GM23338 (cell line): ENCODE measurements at places on chromosomes 1 and 21. TPM values are rescaled to one million over a fixed set of nuclear protein-coding genes. Genes with fewer than 3 reads are reported as not detected.

DNA sequence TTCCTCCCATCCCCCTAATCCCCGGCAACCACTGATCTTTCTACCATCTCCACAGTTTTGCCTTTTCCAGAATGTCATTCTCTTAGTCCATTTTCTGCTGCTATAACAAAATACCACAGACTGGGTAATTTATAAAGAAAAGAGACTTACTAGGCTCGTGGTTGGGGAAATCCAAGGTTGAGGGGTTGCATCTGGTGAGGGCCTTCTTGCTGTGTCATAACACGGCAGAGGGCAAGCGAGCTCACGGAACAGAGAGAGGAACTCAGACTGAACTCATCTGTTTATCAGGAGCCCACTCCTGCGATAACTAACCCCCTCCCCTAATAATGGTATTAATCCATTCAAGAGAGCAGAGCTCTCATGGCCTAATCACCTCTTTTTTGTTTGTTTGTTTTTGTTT is 52.0 kb downstream of the RUNX3 start:
- H3K36me3 ChIP-seq: no peaks in the 10 kb centered on the region
- H3K4me3 ChIP-seq: no peak overlapping the region
- H3K27me3 ChIP-seq: no peaks in the 10 kb centered on the region

- no peak overlapping the region for H3K27ac ChIP-seq
- no peaks in the 10 kb centered on the region for H3K4me1 ChIP-seq
- no peak for DNase-seq
- H3K27me3 ChIP-seq: no peaks in the 10 kb centered on the region
- H3K36me3 ChIP-seq: no peaks in the 10 kb centered on the region
These were observed 63.7 kb upstream of the DPT start for GRCh38 chr1:168792592-168793125.

ARHGAP30 gene
- 0.19 TPM in 1 of 2 replicates, not detected in the other for total RNA-seq

DNA sequence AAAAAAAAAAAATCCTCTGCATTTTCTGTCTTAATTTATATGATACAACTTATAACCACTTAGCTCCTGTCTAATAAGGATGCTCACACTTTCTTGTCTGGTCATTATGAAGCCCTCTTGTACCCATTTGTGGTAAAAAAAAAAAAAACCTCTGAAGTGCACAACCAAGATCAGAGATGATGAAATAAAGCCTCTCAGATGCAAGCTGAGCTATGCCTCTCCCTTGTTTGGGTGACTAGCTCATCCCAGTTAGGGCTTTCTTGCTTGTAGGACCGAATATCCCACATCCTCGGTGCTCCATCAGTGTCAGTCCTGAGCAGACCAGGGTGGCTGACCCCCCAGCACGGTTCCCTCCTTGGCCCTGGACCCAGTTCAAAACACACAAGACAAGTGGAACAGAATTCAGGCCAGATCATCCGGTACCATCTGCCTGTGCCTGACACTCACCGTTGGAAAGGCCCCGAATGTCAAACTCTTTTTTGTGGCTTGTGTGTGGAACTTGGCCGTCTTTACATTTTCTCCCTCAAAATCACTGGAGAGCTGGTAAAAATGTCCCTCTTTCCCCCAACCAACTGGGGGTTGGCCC is 6.3 kb upstream of the SELENON start:
- no peak overlapping the region for H3K4me3 ChIP-seq
- no peaks in the 10 kb centered on the region for H3K36me3 ChIP-seq
- H3K4me1 ChIP-seq: peaks cover 3% of the 10 kb centered on the region
- H3K27ac ChIP-seq: no peak overlapping the region
- no peaks in the 10 kb centered on the region for H3K27me3 ChIP-seq

S100A3 gene
- not detected in 2 replicates for total RNA-seq

GRCh38 chr1:85153149-85153891 is 47.5 kb downstream of the SYDE2 start:
- H3K4me1 ChIP-seq: peaks cover 10% of the 10 kb centered on the region
- no peak overlapping the region for H3K4me3 ChIP-seq
- no peaks in the 10 kb centered on the region for H3K36me3 ChIP-seq

GRCh38 chr1:100767176-100767890 is 47.8 kb downstream of the VCAM1 start:
- no peak overlapping the region for H3K4me3 ChIP-seq
- H3K36me3 ChIP-seq: no peaks in the 10 kb centered on the region
- DNase-seq: no peak
- H3K27me3 ChIP-seq: no peaks in the 10 kb centered on the region
- H3K4me1 ChIP-seq: no peaks in the 10 kb centered on the region

DNA sequence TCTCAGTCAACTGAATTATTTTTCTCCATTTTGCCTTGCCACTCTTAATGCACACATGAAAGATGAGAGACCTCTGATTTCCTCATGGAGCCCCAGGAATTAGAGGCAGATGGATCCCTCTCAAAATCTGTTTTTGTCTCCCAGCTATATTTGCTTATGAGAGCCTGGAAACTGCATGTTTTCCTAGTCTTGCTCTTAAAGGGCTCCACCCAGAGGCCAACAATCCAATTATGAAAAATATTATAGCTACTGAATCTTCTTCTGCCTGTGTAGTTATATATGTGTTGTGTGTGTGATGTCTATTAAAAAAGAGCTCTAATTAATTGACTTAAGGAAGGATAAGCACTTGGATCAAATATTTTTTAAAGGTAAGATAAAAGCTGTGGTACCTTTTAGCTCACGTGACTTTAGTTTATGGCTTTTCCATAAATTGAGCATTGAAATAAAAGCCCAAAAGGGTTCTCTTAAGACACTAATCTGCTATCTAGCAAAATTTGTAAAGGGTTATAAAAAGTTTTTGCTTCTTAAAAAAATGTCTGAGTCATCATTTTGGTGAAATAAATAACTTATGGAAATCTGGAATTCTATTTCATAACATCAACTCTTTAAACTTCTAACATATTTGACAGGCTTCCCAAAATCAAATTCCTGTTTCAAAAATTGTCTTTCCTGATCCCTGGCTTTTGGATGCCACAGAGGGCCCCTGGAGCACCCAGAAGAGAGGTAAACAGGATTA is 31.2 kb upstream of the TSPEAR start:
- H3K27me3 ChIP-seq: no peaks in the 10 kb centered on the region
- no peak overlapping the region for H3K27ac ChIP-seq
- H3K4me1 ChIP-seq: peaks cover under 1% of the 10 kb centered on the region; the same call in 1 of the 2 replicates
- no peak for DNase-seq

DNA sequence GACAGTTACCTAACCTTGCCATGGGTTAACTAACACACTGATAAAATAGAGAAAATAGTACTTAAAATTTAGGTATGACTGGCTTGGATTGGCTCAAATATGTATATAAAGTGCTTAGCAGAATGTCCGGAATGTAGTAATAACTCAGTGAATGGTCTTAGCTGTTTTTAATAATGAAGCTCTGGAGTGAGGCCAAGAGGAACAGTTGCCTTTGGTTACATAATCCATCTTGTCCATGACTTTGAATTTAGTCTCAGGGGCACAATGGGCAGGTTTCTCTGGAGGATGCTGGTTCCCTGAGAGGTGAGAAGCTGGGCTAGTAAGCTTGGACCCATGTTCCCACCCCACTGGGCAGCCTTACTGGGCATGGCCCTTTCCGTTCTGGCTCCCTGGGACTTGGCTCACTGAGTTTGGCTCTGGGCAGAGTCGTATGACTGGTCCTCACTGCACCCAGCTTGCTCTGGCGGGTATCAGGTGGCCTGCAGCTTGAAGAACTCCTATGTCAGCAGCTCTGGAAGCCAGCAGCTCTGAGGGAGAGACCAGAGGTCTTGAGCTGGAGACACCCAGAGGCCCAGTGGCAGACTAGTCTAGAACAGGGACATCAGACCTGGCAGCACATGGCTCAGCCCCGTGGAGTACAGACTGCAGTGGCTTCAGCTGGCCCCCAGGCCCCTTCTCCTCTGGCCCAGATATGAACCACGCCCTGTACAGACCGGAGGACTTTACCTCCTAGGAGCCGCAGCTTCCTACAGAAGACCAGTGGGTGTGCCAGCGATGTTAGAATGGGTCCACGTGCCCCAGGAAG is 40.4 kb downstream of the TENT5C start:
- no peaks in the 10 kb centered on the region for H3K27me3 ChIP-seq
- H3K27ac ChIP-seq: no peak overlapping the region
- peaks cover 3% of the 10 kb centered on the region; the same call in 1 of the 2 replicates for H3K4me1 ChIP-seq
- no peak overlapping the region for H3K4me3 ChIP-seq

LEMD1 gene
- 10.7 and 14.7 TPM in 2 replicates for total RNA-seq

DNA sequence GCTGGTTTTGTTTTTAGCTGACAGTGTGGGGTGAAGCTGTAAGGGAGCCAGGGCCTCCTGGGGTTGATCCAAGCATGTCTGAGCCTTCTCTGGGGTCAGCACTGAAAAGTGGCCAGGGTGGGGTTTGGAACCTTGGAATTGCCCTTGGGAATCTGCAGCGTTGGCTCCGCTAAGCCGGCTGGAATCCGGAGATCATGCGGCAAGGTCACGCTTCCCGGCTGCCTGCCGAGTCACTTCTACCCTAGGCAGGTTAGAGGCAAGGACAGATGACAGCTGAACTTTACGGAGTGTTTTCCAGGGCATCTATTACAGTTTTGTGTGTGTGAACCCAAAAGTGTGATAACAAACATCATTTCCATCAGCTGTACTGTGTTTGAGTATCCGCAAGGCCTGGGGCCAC is 17.1 kb downstream of the ABCG1 start:
- H3K36me3 ChIP-seq: no peaks in the 10 kb centered on the region
- peaks cover 31% of the 10 kb centered on the region for H3K27me3 ChIP-seq
- no peak for DNase-seq
- peaks cover 19% of the 10 kb centered on the region for H3K4me1 ChIP-seq
- no peak overlapping the region for H3K27ac ChIP-seq
